B cell (primary cell): ENCODE measurements at places on chromosomes 1 and 21.

DNA sequence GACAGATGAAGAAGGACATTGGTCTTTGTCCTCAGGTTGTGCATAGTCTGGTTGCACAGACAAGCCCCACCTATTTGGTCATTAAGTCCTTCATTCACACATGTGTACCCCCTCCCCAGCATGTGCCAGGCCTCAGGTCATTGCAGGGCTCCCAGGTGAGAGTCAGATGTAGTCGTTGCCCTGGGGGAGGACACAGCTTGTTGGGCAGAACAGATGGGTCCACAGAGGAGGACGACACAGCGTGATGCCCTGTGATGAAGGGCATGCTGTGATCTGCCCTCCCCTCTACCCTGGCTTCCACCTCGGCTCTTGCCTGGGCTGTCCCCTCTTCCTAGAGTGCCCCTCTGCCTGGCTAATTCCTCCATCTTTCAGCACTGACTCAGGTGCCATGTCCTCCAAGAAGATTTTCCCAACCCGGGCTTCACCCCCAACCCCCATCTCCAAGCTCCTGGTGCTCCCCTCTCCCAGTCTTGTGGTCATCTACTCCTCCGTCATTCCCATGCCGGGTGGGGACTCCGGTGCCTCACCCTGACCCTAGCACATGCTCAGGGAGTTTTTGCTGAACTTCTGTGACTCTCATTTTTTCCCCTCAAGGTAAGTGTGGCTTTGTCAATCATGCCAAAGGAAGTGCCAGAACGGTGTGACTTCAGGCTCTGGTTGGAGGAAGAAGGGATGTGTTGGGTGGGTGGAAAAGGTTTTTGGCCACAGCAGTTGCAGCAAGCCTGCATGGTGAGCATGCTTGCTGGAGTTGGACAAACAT lies 220.5 kb downstream of the FOXD2 start:
- DNase-seq, result no peak

DNA sequence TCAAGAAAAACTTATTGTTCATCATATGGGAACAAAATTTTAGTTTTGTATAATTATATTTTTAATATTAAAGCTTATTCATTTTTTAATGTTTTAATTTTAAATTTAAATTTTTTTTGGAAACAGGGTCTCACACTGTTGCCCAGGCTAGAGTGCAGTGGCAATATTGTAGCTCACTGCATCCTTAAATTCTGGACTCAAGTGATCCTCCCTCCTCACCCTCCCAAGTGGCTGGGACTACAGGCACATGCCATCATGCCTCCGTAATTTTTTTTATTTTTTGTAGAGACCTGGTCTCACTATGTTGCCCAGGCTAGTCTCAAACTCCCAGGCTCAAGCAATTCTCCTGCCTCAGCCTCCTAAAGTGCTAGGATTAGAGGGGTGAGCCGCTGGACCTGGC lies 20.2 kb upstream of the FAM76A start:
- DNase-seq, result no peak

- DNase-seq, result no peak
Measured at GRCh38 chr21:35831230-35831629, 229.1 kb downstream of the SETD4 start.

- no peak for DNase-seq
Measured at GRCh38 chr1:97806326-97806725, 114.5 kb downstream of the DPYD start.

- DNase-seq, result no peak
Measured at GRCh38 chr1:55604179-55604578, 389.0 kb upstream of the USP24 start.

DNA sequence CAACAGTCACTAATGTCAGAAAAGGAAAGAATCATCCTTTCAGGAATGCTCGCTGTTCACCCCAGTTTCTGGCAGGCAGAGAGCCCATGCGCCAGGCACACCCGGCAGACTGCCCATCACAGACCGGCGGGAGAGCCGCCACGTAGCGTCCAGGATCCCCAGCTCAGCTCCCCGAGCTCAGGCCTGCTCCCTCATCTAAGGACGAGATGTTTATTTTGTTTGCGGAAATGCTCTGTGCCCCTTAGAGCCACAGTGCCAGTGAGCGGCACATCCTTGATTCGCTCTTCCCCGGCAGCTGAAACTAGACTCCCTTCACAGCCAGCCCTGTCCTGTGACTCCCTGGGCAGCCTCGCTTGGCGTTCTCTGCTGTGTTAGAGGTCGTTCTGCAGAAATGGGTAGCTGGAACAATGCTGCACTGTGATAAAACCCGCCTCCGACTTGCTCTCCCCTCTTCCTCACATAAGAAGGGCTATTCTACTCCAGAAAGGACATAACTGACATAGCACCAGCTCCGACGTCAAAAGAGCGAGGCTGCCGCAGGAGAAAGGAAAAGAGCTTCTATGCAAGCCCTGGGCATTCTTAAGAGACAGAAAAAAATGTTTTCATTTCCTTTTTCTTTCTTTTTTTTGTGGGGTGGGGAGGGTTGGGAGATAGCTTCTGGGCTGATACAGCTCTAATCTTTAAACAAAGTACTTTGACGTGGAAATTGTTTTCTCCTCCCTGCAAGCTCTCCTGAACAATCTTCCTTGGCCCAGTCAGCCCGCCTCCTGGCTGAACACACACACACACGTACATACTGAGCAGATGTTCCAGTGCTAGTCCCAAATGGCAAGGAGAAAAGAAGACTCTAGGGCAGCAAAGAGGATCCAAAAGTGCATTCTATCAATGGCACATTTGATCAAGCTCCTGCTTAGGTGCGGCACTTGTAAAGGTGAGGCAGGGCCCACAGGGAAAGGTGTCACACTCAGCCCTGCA lies 37.2 kb downstream of the MRAP start:
- DNase-seq, result no peak

DNA sequence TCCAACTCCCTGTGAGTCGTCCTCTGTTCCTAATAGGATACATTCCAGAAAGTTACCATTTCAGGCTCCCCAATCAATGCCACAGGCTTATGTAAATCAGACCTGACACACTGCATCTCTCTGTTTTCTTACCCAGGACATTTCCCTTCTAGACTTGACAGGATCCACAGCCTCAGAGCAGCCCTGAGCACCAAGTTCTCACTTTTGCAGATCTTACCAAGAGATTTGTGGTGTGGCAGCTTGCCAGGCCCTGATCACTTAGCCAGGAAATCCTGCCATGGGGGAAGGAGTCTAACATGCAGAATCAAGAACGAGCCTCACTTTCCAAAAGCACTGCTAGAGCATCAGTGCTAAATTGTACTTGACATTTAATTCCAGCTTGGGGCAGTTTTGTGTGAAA lies 202.9 kb downstream of the TBX15 start:
- no peak for DNase-seq

DNA sequence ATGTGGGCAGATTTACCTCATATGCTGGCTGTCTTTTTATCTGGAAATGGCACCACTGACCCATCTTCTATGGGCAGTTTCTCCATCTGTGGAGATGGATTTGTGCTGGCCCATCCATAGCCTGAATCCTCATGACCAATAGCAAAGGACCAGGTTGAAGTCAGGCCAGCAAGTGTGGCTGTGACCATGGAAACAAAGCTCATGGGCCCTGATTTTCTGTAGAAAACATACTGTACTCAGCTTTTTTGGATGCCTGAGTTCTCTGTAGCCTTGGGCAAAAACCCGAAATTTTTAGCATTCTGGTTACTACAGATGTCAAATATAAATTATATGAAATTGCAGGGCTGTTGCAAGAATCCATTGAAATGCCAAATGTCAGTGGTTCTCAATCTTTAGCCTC lies 155.0 kb downstream of the PLXNA2 start:
- DNase-seq, result no peak

- DNase-seq, result no peak
Measured at GRCh38 chr1:216533776-216534175, 110.5 kb upstream of the USH2A start.

- DNase-seq, result peak; percentile 64
Measured at GRCh38 chr1:212070720-212071302, 35.3 kb downstream of the DTL start.

GRCh38 chr1:95384567-95384966 lies 150.6 kb downstream of the RWDD3 start:
- no peak for DNase-seq

GRCh38 chr1:247517795-247518612 lies 18.2 kb downstream of the OR2C3 start:
- peak; percentile 10 for DNase-seq

DNA sequence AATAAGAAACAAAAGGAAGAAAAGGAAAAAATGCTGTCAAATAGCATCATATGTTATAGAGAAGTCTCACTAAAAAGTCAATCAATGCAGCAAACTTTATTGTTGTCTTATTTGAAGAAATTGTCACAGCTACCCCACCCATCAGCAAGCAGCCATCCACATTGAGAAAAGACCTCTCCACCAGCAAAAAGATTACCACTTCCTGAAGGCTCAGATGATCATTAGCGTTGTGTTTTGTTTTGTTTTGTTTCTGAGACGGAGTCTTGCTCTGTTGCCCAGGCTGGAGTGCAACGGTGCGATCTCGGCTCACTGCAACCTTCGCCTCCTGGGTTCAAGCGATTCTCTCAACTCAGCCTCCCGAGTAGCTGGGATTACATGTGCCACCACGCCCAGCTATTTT lies 29.0 kb downstream of the ATP2B4 start:
- DNase-seq, result no peak

GRCh38 chr1:53341521-53341895 lies 13.6 kb upstream of the LRP8 start:
- no peak for DNase-seq

DNA sequence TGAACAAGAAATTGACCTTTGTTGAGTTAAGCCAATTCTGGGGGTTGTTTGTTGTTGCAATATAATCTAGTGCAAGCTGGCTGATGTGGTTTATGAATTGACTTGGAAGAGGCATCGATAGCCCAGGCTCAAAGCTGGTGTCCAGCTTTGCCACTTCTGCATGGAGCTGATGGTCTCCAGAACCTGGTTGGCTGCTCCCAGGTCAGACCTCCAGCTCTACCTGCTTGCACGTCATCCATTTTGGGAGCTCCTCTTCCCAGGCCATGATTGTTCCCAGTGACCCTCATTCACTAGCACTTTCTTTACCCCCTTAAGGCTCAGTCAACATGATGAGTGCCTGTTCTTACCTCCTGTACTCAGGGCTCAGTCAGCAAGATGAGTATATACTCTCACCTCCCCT lies 5.8 kb upstream of the AJAP1 start:
- DNase-seq, result no peak

GRCh38 chr21:25487046-25487594 lies 120.2 kb downstream of the MRPL39 start:
- peak; percentile 44 for DNase-seq

- DNase-seq, result no peak
Measured at GRCh38 chr1:234970401-234970730, 158.3 kb downstream of the TOMM20 start.

DNA sequence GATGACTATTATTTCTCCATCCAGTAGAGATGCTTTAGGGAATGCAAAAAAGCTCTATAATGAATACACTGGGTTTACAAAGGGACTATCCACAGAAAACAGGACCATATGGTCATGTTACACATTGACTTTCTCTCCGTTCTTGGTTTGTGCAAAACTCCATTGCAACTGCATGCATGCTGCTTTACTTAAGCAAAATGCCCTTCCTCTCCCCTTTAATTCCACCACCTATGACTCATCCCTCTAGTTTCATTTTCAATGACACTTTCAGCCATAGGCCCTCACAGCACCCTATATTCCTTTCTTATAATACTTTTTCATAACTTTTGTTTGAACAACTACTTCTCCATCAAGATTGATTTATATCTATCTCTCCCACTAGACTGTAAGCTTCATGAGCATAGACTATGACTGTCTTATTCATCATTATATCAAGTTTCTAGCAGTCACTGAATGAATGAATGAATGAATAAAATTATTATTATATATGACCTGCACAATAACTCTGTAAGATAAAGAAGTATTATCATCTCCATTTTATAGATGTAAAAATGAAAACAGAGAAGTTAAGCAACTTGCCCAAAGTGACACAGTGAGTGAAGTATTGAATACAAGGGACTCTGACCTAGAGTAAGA lies 248.9 kb downstream of the PLPP3 start:
- DNase-seq, result no peak

DNA sequence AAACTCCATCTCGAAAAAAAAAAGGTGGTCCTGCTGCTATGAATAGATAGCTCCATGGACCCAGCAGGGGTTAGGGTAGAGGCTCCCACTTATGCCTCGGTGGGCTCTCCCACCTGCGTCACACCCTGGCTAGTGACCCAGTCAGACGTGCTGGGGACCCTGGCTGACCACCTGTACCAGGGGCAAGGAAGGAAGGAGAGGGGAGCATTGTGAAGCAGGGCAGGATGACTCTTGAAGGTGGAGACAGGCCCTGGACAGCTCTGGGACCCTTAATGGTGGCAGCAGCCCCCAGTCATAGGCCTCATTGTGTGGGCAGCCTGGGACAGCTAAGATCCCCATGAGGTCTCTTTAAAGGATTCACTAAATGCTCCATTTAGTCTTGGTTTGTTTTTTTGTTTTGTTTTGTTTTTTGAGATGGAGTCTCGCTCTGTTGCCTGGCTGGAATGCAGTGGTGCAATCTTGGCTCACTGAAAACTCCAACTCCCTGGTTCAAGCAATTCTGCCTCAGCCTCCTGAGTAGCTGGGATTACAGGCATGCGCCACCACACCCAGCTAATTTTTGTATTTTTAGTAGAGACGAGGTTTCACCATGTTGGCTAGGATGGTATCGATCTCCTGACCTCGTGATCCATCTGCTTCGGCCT lies 10.4 kb upstream of the SNAPIN start:
- no peak for DNase-seq

- no peak for DNase-seq
Measured at GRCh38 chr1:165387961-165388360, 31.4 kb upstream of the LMX1A start.

DNA sequence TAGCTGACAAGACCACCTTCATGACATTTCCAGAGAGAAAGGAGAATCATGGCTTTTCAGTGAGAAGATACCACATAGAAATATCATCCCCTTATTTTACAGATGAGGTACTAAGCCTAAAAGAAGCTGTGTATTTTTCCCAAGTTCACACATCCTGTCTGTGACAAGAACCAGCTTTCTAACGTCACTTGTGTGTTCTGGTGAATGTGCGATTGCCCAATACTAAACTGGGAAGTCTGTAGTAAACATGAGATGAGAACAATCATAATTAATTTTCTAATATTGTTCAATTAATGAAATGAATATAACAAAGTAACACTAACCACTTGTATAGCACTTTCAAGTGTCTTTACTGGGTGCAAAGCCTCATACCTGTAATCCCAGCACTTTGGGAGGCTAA lies 46.0 kb downstream of the PTGER3 start:
- DNase-seq, result no peak

- no peak for DNase-seq
Measured at GRCh38 chr1:85573322-85573721, 7.2 kb upstream of the CCN1 start.

- DNase-seq, result no peak
Measured at GRCh38 chr1:190852611-190853010, 374.9 kb upstream of the BRINP3 start.

DNA sequence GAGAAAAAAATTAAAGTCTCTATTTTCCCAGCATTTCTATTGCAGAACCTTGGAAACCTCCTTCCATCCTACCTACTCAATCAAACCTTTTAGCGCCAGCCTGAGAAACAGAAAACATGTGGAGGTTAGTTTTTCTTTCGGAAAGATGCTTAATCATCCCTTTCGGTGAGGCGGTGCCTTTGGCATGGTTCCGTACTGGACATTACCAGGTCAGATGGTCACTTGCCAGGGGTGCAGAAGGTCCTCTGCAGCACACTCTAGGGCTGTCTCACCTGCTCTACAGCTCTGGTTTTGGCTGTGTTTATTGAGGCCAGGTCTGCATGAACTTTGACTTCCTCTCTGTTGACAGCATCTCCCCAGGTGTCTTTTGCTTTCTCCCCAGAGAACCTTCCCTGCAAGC lies 121.5 kb downstream of the PLD5 start:
- no peak for DNase-seq

GRCh38 chr1:53073868-53074311 lies 11.9 kb downstream of the PODN start:
- no peak for DNase-seq

GRCh38 chr1:204410688-204411450 lies 748 bp downstream of the PPP1R15B start:
- DNase-seq, result no peak
